ENCODE measurements at places on chromosomes 2 and 18.

DNA sequence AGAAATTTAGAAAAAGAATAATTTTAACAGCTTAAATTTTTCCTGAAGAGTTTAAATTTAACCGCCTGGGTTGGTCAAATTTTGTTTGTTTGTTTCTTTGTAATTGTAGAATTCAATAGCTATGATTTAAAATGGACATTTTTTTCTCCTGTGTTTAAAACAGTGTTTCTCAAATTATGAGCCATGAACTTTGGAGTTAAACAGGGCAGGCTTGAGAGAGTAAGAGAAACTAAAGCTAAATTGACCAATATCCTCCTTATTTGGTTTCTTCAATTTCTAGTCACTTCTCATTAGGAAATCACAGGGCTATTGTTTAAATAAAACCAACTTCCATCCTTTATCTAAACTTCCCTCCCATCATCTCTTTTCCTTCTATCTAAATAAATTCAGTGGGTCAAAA lies 21.9 kb downstream of the FN1 start:
- DNase-seq = no peak

DNA sequence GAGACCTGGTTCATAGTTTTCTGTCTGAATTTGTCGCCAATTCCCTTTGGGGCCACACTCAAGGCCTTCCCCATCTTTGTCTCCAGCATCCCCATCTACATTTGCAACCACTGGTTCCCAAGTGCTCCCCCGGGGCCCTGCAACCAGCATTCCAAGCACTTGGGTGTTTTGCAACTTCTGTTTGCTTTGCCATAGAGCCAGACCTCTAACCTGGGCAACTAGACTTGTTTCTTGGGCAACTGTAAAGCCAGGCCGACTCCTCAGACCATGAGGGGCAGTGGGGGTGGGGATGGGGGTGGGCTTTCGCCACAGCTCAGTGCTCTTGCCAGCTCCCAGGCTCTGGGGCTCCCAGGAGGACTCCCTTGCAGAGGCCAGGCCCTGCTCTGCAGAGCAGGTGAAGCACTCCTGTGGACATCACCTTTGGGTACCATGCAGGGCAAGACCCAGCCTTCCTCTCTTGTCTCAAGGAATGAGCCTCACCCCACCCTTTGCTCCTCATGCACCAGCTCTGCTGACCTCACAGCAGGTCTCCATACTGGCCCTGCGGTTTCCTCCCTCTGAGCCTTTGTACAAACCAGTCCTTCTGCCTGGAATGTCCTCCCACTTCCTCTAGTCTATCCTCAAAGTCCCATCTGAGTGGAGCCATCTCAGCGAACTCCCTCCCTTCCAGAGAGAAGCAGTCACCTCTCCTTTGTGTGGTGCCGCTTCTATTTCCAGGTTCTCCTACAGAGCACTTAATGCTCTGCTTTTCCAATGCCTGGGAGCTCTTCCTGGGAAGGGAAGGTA lies 126.7 kb upstream of the MYCN start:
- no peak for DNase-seq

GRCh38 chr18:12656938-12657683 lies 796 bp downstream of the SPIRE1 start:
- DNase-seq = no peak

GRCh38 chr2:46979571-46979979 lies 64.0 kb upstream of the MCFD2 start:
- no peak for DNase-seq

GRCh38 chr2:43226955-43227829 lies 786 bp upstream of the ZFP36L2 start:
- DNase-seq = no peak

GRCh38 chr2:63834401-63834800 lies 7.3 kb upstream of the UGP2 start:
- no peak for DNase-seq

DNA sequence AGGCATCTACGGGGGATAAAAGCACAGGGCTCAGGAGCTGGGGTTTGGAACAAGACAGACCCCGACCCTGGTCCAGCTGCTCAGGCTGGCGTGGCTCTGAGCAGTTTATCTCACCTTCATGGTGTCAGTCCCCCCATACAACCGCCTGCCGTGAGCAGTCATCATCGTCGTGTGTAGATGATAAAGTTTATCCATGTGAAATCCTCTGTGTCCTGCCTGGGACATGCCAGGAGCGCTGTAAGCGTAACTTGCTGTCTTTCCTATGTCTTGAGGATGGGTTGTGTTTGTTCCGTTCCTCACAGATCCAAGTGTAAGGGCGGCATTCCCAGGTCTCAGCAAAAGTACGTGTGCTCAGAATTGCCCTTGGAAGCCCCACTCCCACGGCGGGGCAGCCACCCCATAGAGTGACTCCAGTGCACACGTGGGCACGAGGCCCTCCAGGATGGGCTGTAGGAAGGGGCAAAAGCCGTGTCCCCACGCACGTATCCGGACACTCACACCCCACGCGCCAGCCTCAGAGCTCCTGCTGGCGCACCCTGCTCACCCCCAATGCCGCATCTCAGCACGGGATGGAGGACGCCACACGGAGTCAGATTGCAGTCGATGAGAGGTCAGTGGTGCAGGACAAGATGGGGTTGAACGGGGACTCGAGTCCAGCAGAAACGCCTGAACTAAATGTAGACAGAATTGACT lies 50.9 kb downstream of the ADI1 start:
- DNase-seq = no peak

DNA sequence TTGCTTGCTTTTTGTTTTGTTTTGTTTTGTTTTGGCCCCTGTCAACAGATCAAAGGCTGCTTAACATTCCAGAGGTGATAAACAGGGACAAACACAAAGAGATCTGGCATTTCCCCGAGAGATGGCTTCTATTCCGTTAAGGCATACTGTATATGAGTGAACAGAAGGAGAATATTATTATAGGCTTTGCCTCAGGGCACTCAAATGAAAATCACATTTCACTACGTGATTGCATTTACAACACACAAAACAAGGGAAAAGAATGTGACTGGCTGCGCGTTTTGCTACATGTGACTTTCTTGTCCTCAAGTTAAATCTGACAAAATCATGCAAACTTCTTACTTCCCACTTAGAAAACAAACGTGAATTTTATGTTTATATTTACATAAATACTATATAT lies 1037.9 kb upstream of the DDX18 start:
- DNase-seq = no peak

GRCh38 chr2:101759162-101759561 lies 61.7 kb downstream of the MAP4K4 start:
- no peak for DNase-seq

DNA sequence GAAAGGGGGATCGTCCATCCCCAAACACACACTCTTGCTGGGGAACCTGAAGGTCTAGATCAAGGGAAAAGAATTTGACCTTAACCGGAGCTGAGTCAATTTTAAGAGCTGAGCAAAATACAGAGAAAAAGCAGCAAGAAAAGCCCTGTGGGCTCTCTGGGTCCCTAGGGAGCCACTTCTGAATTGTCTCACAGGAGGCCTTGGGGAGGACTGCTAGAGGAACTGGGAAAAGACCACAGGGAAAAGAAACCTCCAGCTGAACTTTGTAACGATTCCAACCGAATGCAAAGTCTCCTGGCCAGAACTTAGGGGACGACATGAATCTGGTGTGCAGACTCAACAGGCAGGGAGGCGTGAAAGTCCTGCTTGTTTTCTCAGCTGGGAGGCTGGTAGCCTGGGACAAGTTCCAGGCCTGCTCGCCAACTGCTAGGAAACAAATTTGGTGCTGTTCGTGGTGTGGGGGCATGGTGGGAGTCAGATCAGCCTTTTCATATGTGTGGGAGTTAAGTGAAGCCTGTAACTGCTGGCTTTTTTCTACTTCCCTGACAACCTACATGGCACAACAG lies 644.6 kb upstream of the CNTNAP5 start:
- DNase-seq = no peak

- DNase-seq = no peak
Observed at GRCh38 chr2:133271105-133271504, 297.2 kb downstream of the NCKAP5 start.

GRCh38 chr2:230203110-230203676 lies 16.6 kb downstream of the SP110 start:
- DNase-seq = no peak

DNA sequence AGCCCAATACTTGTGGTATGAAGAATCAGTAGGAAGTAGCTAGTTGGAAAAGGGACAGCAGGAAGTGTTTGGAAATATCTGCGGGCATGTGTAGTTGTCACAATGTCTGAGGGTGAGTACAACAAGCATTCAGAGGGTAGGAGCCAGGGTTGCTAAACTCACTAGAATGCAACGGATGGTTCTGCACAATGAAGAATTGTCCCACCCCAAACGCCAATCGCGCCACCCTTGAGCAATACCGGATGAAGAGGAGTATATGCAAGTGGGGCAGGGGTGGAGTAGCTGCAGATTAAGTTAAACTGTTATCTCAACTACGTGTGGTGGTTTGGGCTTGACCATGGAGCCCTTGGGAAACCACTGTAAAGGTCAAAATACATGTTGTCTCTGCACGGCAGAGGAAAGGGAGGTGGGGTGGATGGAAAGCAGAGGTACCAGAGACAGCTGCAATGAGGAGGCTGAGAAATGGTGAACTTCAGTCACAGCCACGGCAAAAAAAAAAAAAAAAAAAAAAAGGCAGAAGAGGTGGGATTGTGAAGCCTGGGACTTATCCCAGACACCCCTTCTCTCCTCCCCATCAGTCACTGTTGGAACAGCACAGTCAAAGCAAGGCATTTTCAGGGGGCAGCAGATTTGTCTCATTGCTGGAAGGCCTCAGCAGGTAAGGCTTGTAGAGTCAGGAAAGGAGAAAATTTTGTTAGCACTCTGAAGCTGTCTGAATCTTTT lies 5.2 kb downstream of the CCL20 start:
- no peak for DNase-seq

DNA sequence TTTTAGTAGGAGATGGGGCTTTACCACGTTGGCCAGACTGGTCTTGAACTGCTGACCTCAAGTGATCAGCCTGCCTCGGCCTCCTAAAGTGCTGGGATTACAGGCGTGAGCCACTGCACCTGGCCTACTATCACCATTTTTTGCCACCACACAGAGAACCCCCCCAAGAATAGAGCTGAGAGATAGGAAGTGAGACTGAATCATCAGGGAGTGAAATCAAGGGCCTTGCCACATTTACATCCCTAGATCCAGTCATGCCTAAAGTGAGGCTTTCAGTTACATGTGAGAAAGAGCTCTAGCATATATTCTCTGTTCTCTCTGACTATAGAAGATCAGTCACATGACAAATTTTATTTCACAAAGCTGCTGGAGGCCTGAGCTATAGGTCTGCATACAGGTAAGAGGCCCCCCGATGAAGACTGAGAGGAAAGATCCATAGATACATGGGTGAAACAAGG lies 28.0 kb upstream of the KCMF1 start:
- no peak for DNase-seq

DNA sequence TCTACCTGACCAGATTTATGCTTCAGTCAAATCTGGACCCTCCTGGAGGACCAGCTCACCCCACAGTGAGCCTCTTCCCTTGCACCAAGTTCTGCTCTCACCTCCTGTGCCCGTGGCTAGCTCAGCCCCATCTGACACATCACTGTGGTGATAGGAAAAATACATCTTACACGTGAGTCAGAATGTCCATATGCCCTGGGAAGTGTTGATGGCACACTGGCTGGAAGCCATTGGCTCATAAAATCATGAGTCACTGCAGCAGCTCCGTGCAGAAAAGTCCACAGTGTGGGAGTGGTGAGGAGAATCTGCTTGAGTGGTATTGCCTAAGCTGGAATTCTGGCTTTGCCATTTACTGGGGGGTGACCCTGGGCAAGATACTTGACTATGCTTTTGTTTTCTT lies 42.6 kb upstream of the RAPGEF4 start:
- DNase-seq = no peak

DNA sequence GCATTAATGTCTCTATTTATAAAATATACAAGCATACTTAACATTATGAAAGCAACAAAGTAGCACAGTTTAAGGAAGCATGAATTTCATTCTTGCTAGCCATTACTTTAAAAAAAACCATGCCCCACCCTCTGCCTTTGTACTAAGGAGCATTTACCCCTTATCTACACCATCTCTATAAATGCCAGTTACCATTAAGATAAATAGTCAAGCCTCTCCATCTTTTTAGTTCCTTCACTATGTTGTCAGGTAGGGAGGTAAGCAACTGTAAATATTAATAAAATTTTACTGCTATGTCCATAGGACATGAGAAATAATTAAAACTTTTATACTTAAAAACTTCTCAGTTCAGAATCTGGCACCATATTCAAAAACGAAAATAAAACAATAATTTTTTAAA lies 42.1 kb downstream of the ROCK1 start:
- no peak for DNase-seq

DNA sequence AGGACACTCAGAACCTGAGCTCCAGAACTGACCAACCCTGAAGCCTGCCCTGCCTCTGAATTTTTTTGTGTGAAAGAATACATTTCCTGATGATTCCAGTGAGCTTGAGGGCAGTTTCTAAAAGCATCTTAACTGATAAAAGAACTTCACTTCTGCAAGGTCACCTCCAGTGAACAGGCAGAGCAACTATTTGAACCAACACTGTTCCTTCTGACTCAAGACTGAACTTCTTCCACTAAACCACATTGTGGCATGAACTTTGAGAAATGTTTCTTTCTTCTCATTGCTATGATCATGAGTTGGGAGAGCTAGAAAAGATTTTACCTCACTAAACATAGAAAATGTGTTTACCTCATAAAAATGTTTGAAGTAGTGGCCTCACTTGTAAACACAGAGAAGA lies 83.8 kb upstream of the SERTAD2 start:
- DNase-seq = no peak

- DNase-seq = no peak
Observed at GRCh38 chr2:236305531-236305930, 41.3 kb upstream of the ASB18 start.

- DNase-seq = no peak
Observed at GRCh38 chr2:161775971-161776370, 151.8 kb downstream of the SLC4A10 start.

DNA sequence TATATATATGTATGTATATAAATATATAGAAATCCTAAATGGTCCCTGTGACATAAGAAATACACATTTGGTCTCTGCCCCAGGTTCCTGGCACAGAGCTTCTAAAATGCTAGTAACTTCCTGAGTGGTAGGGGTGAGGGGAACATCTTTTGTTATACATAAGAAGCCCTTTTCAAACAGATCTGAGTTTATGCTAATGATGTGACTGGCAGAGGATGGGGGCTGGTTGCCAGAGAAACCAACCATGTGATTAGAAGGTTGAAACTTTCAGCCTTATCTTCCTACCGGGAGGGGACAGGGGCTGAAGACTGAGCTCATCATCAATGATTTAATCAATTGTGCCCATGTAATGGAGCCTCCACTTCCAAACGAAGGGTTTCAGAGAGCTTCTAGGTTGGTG lies 16.3 kb downstream of the MFSD2B start:
- DNase-seq = no peak

GRCh38 chr2:41668529-41668928 lies 379.3 kb upstream of the PKDCC start:
- no peak for DNase-seq

DNA sequence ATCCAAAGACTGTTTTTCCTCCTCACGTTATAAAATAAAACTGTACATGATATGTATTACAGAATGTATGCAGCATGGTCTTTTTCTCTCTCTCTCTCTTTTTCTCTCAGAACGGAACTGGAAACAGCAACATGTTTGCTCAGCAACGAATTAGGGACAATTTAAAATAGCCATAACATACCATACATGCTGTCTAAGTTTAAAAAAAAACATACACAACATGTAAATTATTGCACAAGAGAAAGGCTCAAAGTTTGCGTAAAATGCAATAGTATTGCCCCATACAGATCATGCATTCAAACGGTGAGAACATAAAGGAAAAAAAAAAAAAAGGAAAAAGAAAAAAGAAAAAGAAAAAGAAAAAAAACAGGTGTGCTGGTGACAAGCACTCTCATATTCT lies 93.6 kb downstream of the BCL11A start:
- DNase-seq = no peak

Measured in activated CD8-positive, alpha-beta memory T cell treated with anti-CD3 and anti-CD28 coated beads for 1 hour (primary cell).